ENCODE measurements at places on chromosomes 13 and 19. TPM values are rescaled to one million over a fixed set of nuclear protein-coding genes. Genes with fewer than 3 reads are reported as not detected.

GRCh38 chr13:59099182-59099974, 1064.3 kb downstream of the DIAPH3 start:
- no peak overlapping the region for H3K27ac ChIP-seq
- DNase-seq: no peak
- no peak overlapping the region for H3K4me3 ChIP-seq
- H3K4me1 ChIP-seq: no peaks in the 10 kb centered on the region
- H3K36me3 ChIP-seq: no peaks in the 10 kb centered on the region

GRCh38 chr19:41533671-41534215, 42.2 kb upstream of the CEACAM21 start:
- H3K4me1 ChIP-seq: peaks cover 53% of the 10 kb centered on the region
- no peaks in the 10 kb centered on the region for H3K36me3 ChIP-seq
- H3K27ac ChIP-seq: no peak overlapping the region
- no peaks in the 10 kb centered on the region for H3K27me3 ChIP-seq

- peak overlapping the region; percentile 99 for H3K27ac ChIP-seq
- H3K4me3 ChIP-seq: peak overlapping the region; percentile 91
- peaks cover 30% of the 10 kb centered on the region for H3K4me1 ChIP-seq
- H3K36me3 ChIP-seq: no peaks in the 10 kb centered on the region
- H3K27me3 ChIP-seq: no peaks in the 10 kb centered on the region
Measured at GRCh38 chr19:41363371-41363752, 587 bp downstream of the B9D2 start.

DNA sequence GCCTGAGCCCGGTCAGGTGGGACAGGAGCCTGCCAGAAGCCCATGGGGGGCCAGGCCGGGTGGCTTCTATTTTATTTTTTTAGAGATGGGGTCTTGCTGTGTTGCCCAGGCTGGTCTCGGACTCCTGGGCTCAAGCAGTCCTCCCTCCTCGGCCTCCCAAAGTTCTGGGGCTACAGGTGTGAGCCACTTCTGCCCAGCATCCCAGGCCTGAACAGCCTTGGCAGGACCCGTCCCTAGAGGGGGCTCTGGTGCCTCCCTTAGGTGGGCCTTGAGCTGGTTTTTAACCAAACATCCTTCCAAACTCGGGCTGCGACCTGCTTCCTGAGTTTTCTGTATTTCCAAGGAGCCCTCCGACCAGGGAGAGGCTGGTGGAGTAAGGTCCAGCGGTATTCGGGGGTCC, 10.5 kb downstream of the COMP start:
- no peaks in the 10 kb centered on the region for H3K27me3 ChIP-seq
- H3K36me3 ChIP-seq: no peaks in the 10 kb centered on the region
- no peak overlapping the region for H3K27ac ChIP-seq
- H3K4me1 ChIP-seq: peaks cover 6% of the 10 kb centered on the region

NLRP9 gene
- not detected for total RNA-seq

- peak; percentile 27 for DNase-seq
- H3K27ac ChIP-seq: no peak overlapping the region
- no peak overlapping the region for H3K4me3 ChIP-seq
- H3K27me3 ChIP-seq: no peaks in the 10 kb centered on the region
- no peaks in the 10 kb centered on the region for H3K4me1 ChIP-seq
Measured at GRCh38 chr13:113275387-113275786, 21.7 kb upstream of the LAMP1 start.

DNA sequence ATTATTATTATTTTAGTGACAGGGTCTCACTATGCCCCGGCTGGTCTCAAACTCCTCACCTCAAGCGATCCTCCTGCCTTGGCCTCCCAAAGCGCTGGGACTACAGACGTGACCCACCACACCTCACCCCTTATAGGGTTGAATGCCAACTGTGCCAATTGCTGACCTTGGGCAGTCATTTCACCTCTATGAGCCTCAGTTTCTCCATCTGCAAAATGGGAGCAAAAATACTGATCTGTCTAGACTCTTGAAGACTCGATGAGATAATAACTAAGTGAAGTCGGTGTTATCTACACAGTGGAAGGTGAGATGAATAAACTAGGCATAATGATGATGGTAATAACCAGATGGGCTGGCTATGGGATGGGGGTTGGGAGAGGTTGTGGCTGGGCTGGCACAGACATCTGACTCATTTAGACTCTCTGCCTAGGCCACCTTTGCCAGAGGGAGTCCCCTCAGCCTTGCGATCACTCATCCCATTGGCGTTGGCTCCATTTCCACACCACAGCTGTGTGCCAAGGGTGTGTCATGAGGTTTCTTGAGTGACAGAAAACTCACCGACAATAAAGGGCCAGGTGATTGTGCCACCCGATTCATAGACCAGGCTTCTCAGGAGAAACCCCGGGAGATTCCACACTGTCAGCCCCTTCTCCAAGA, at the start of gene CASP14:
CASP14 (plus strand) TSS at position 596 of the 657 bp plus-strand sequence. CDS start 2,772 bp downstream, outside the sequence.
- H3K27ac ChIP-seq: no peak within 1 kb of the TSS
- H3K36me3 ChIP-seq: no peaks in the 10 kb centered on the region
- H3K4me3 ChIP-seq: no peak within 1 kb of the TSS
- DNase-seq: no peak
- H3K4me1 ChIP-seq: no peaks in the 10 kb centered on the region
